Left ventricle myocardium inferior (tissue), 1 donor: ENCODE measurements at places on chromosomes 12 and 14. TPM values are rescaled to one million over a fixed set of nuclear protein-coding genes. Genes with fewer than 3 reads are reported as not detected.

Gene PMCH
- not detected for total RNA-seq

Gene RACGAP1
- 5.4 TPM for total RNA-seq

Gene KRT85
- not detected for total RNA-seq

Gene SLC10A1
- total RNA-seq: not detected

Gene TBX3
- total RNA-seq: 27.2 TPM
